Urothelium cell line (cell line): ENCODE measurements at places on chromosomes 2 and 18.
A peak's percentile ranks its signal among the peaks of the same experiment; 100 is the strongest.

GRCh38 chr2:61210332-61210981 lies 48.5 kb downstream of the C2orf74 start:
- DNase-seq: no peak

DNA sequence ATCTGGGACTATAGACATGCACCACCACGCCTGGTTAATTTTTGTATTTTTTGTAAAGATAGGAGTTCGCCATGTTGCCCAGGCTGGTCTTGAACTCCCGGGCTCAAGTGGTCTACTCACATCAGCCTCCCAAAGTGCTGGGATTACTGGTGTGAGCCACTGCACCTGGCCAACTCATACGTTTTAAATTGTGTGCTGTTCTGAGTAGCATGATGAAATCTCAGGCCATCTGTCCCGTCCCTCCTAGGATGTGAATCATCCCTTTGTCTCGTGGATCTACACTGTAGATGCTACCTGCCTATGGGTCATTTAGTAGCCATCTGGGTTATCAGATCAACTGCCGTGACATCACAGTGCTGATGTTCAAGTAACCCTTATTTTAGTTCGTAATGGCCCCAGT lies 38.5 kb upstream of the RMP24 start:
- peak; percentile 33 for DNase-seq

GRCh38 chr18:76951456-76952247 lies 129.3 kb downstream of the ZNF236 start:
- no peak for DNase-seq

DNA sequence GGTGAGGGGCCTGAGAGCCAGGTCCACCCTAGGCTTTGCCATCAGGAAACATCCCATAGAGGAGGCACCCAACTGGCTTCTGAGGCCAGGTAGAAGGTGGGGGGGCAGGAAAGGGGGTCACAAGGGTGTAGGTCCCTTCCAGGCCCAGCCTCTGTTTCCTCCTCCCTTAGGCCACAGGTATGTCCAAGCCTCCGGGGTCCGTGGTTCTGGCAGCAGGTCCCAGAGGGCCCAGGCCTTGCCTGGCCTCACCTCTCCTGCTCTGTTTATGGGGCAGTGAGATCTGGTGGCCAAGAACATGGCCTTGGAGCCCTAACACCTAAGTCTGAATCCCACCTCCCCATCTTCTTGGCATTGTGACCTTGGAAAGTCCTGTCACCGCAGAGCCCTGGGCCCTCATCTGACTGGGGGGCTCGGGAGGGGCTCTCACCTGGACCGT lies 21.6 kb upstream of the GPR17 start:
- no peak for DNase-seq

GRCh38 chr18:26419746-26420145 lies 128.6 kb downstream of the KCTD1 start:
- no peak for DNase-seq

DNA sequence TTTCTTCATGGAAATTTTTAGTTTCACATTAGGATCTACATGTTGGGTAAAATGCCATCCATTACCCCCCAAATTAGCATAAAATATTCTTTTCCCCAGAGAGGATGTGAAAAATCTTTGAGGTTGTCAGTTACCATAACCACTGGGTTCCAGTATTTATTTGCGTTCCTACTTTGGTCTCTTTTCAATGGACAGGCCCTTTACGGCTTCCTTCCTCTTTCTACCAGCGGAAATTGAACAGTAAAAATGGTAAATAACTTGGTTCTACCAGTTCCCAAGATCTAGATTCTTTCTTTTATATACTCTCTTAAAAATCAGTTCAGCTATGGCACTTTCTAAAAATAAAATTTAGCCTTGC lies 169.2 kb upstream of the APCDD1 start:
- no peak for DNase-seq

GRCh38 chr2:178530131-178530530 lies 49.9 kb downstream of the PLEKHA3 start:
- DNase-seq: no peak

DNA sequence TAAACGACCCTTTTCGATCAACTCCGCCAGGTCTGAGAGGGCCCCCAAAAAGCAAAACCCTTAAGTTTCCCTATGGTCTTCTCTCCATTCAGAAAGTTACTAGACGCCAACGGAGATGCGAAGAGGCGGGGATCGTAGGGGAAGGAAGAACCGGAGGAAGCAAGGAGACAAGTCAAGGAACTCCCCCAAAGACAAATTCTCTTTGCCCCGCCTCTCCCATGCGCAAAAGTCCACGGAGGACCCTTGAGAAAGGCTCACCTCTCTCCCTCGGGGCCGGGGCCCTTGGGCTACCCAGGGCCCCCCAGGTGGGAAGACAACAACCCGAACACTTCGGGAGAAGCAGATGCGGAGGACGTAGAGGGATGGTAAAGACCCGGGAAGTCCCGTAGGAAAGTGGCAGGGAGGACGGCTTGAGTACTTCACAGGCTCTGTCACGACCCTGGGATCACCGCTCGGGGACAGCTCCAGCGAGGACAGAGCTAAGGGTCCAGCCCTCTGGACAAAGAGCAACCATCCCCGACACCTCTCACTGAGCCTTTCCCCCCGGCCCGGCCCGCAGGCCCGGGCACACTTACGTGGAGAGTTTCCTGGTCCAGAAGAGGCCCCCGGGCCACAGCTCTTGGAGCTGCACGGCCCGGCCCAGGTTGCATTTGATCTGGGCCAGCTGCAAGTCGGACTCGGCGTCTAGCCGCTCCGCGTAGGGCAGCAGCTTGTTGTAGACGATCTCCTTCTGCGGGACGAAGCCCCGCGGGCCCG lies 647 bp downstream of the PSME4 start:
- peak; percentile 51 for DNase-seq

GRCh38 chr2:62800618-62801017 lies 95.1 kb downstream of the EHBP1 start:
- no peak for DNase-seq

DNA sequence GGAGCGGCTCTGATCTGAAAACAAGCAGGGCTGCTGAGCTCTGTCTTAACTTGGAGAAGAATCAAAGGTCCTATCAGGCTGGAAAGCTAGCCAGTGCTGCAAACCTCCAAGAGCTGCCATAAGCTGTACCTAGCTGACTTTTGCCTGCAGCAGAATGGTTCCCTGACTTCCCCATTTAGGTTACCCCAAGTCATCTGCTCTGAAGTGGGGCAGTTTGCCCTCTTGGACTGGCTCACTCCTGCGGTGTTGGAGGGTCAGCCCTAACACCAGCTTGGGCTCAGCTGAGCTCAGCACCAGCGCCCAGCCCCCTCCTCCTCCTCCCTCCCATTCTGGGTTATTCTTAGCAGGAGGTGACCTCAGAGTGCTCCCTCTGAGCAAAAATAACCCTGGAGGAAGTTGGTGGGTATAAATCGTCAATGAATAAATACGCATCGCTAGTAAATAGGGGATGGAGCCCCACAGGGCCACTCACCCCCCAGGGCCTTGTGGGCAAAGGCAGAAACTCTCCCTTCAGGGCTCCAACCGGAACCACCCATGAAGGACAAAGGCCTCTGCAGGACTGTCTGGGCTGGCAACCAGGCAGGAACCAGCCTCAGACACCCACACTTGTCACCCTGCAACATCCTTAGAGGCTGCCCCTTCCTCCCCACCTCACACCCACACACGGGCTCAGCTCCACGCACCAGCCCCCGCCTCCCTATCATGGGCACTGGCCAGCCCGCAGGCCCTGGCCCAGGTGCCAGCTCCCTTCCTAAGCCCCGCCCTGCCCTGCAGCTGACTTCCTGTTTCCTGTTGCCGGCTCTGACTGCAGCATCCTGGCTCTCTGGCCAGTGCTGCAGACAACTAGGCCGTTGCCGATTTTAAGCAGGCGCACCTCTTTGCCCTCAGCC lies 46.9 kb downstream of the DNMT3A start:
- peak; percentile 86 for DNase-seq

DNA sequence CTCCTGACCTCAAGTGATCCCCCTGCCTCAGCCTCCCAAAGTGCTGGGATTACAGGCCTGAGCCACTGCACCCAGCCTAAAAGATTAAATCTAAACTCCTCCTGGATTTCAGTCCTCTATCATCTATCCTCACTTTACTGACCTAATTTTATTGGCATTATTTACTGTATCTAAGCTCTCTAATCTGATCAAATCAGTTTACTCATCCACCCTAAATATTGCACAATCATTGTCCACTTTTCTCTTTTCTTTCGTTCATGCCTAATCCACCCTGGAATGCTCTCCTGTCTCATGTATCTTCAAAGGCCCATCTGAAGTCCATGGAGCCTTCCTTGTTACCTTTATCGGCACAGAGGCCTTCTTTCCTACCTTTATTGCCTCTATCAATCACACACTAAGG lies 31.6 kb upstream of the GPR155 start:
- no peak for DNase-seq

DNA sequence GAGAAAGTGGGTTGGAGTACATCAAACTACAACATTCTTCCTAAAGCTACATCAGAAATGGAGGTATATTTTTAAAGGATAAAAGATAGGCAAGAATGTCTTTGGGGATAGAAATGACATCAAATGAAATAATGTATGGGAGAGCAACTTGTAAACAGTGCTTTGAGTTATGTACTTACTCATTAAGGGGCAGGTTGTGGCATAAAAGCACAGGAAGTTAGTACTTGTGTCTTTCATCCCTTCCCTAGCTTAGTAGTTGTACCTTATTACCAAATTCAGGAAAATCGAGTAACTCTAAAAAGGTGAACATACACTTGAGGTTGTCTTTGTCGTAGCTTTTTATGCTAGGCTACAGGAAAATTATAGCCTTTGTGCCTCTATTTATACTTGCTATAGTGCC lies 28.9 kb downstream of the PPP1CB start:
- no peak for DNase-seq

DNA sequence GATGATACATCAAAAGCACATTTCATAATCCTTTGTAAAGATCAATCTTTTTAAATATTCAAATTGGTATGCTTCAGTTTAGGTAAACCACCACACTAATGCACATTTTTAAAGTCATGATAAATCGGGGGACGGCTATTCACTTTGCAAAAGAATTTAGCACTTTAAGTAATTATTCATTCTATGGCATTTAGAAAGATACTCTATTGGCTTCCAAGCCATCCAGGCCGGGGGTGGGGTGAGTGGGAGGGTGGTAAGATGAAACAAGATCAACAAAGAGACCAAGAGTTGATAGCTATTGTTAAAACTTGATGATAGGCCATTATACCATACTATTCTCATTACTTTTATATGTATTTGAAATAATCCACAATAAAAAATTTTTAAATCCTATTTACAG lies 41.0 kb downstream of the EPG5 start:
- no peak for DNase-seq

DNA sequence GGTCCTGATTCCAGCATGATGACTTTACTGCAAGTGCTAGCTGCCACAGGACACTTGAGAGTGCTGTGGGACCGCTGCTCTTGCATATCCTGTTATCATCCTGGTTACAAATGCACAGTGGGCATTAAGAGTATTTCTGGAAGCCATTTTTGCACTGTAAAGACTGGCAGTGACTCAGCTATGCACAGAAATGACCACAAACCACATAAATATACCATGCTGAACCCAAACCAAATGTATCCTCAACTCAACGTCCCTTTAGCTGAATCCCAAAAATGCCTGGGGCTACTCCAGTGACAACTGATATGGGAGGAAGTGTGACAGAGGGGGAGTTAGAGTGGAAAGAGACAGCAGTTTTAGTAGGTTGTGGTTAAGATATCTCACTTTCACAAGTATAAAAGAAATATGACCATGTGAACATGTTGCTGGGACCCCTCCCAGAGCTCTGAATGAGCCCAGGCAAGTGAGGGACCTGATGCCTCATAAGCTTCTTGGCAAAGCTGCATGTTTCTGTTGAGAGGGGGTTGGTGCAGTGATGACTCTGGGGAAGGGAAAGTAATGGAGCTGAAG lies 37.3 kb downstream of the RHBDD1 start:
- no peak for DNase-seq

GRCh38 chr2:62313449-62314227 lies 117.7 kb downstream of the B3GNT2 start:
- DNase-seq: no peak

- no peak for DNase-seq
Measured at GRCh38 chr2:29130295-29130694, 15.1 kb downstream of the CLIP4 start.

- DNase-seq: no peak
Measured at GRCh38 chr2:46569766-46570165, 90.4 kb downstream of the TMEM247 start.

DNA sequence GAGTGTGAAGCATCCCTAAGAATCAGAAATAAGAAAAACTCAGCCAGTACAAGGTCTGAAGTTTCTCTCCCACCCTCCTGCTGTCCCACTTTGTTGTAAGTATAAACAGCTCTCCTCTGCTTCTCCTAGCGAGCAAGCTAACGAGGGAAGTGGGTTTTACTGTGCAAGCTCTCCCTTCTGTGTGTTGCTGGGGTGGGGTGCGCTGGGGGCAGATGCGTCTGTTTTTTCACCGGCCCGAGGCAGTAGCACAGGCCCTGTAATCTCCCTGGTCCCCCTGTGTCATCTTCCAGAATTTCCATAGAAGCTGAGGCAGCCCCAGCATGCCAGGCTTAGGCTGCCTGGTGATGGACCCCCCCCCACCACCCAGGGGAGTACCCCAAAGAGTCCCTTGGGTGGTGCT lies 9.4 kb upstream of the CXCR4 start:
- DNase-seq: no peak
